Right cardiac atrium (tissue), 5 donors: ENCODE measurements at places on chromosomes 5 and 9. TPM values are rescaled to one million over a fixed set of nuclear protein-coding genes. Genes with fewer than 3 reads are reported as not detected.

DNA sequence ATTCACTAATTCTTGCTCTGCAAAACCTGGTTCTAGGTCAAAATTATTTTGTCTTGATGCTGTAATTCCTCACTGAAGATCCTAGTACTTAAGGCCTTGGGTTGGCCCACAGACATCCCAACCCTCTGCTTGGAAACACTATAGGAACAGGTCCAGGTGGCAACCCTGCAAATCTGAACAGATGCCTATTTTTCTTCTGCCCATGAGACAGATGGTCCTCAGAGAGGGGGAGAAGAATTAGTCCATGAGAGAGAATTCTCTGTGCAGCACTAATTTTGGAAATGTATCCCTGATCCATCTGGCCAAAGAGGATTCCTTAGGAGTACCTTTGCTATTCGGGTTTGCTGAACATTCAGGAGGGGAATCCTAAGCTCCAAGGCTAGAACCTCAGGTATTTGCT lies 156.3 kb downstream of the ELAVL2 start:
- no peak for DNase-seq

Gene ADGRD2
- total RNA-seq, result not detected

Gene PDE6A
- total RNA-seq, result 0.06 TPM

Gene MRPL22
- total RNA-seq, result 69.7 TPM

DNA sequence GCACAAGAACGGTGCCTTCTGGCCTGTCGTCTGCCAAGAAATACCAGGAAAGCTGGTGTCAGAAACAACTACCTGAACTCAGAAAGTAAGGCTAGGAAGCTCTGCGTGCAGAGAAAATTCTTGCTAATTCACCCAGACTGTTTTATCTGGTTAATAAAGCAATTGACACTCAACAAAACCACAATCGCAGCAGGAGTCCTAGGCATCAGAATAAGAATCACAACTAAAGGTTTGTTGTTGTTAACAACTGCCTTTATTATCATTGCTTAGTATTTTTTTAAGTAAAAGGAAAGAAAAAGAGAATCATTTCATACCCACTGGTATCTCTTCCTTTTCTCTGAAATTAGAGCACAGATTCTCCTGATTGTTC lies 3.9 kb upstream of the ISL1 start:
- DNase-seq, result no peak

Gene IFNA2
- total RNA-seq, result not detected

- DNase-seq, result no peak
Measured at GRCh38 chr9:84799251-84799650, 129.7 kb downstream of the NTRK2 start.

DNA sequence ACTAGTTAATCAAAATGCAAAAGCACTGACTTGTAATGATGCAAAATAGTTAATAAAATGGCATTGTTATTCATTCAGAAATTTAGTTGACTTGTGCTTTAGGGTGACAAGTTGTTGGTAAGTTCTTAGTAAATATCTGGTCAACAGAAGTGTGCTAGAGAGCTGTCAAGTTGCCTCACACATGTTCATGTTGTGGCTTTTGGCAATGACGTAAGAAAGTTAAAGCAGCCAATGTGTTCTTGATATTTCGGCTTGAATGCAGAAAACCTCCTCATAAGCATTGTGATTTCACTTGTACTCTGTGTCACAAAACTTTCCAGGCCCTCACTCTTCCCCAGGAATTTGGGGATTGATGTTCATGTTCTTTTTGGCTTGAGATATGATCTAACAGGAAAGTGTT lies 626.7 kb downstream of the PRR16 start:
- no peak for DNase-seq

DNA sequence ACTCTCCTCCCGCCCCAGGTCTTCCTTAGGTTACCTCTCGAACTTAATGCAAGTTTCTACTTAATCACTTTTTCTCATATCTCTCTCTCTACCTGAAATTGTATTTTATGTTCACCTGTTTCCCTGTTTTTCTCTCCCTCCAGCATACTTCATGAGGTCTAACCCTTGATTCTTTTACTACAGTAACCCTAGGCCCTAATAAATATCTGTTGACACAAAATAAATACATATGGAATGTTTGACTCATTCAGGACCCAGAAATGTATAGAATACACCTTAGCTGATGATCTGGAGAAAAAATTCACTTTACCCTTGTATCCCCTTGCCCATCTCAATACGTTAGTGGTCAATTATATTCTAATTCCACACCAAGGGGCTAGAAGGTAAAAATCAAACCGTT lies 250.9 kb upstream of the PTGER4 start:
- DNase-seq, result no peak

GRCh38 chr5:172281346-172281745 lies 2.2 kb downstream of the UBTD2 start:
- DNase-seq, result no peak

DNA sequence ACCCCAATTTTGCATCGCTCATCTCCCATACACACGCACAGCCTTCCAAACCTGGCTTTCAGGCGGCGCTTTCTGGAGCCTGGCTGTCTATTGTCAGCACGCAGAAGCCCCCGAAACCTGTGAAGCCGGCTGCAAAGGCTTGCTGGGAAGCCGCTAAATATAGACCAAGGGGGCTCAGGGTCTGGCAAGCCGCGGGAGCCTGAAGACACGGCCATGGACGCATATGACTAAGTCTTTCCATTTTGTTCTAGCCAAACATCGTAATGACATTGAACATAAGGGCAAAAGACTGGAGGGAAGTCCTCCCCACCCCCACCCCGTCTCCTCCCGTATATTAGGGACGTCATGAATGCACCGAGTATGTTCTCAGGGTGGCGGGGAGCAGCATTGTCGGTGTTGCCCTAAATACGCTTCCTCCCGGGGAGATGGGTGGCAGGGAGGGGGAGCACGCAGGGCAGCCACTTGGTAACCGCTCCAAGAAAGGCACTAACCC lies 1.1 kb downstream of the CTNND2 start:
- no peak for DNase-seq

DNA sequence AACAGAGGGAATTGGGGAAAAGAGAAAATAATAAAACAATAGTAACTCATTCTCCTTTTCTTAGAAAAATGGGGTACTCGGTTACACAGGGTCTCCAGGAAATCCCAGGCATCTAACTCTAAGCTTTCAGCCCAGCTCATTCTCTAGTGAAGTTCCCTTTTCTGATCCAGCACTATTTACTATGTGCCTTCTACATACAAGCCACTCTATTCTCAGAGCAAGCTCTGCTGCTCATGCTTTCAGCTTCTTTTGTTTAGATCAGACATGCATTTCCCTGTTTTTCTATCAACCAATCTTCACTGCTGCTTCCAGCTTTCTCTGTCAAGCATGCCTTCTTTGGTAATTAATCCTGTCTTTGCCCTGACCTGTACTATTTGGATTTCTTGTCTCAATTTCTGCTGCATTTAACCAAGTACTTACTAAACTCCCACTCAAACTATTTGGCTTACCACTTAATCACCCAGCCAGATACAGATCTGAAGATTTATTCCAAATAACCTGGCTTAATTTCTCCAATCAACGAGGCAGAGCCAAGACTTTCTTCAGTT lies 25.3 kb downstream of the OSMR start:
- DNase-seq, result no peak

Gene ALDH1A1
- total RNA-seq, result 38.0 TPM

Gene CNTFR
- 14.9 TPM for total RNA-seq

DNA sequence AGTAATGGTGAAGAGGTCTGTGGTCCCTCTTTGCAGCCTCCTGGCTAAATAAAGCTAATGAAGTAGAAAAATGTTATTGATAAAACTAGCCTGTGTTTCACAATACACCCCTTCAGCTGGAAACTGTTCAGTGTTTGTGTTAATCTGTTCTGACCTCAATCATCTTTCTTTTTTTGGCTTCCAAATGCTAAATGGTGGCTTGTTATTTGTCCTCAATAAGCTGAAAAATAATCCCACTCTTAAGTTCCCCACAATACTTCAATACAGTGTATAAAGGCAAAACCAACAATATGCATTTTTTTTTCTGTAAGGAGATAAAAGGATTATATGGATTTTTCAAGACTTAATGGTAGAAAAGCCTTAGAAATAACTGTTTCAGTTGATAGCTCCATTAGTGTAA lies 560.5 kb downstream of the TUSC1 start:
- no peak for DNase-seq

Gene KCNIP1
- total RNA-seq, result not detected

Gene AQP3
- total RNA-seq, result 17.2 TPM

DNA sequence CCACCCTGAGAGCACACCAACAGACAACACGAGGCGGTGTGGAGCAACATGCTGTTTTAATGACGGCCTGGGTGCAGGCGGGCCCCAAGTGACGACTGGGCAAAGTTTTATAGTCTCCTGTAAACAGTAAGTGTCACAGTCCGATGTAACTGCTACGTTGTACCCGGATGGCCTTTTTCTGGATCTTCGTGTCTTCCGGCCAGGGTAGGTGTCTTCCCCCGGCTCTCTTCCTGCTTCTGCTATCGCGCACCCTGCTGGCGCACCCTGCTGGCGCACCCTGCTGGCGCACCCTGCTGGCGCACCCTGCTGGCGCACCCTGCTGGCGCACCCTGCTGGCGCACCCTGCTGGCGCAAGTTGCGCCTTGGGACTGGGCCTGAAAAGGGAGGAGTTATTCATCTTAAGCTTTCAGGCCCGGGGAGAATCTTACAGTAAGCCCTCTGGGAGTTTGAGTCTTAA lies 143.0 kb upstream of the TARS1 start:
- DNase-seq, result peak; percentile 12
